ENCODE measurements at places on chromosomes 6 and 20.

DNA sequence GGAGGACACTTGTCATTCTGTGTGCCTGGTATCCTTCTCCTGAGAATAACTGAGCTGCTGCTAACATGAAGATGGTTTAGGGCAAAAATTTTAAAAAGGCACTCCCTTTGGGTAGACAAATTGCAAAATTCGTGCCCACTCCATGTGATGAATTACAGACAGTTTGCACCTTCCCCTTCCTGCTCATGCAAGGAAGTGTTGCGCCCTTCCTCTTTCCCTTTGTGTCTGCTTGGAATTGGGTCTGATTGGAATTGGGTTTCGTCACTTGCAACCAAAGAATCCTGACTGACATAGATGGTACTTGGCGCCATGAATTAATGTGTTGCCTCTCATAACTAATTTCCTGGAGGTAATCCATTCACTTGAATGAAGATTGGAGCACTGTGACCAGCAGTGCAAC, 62.3 kb upstream of the SHLD1 start:
- no peak for DNase-seq

GRCh38 chr20:36199345-36200257, 36.7 kb upstream of the AAR2 start:
- peak; percentile 44 for DNase-seq

DNA sequence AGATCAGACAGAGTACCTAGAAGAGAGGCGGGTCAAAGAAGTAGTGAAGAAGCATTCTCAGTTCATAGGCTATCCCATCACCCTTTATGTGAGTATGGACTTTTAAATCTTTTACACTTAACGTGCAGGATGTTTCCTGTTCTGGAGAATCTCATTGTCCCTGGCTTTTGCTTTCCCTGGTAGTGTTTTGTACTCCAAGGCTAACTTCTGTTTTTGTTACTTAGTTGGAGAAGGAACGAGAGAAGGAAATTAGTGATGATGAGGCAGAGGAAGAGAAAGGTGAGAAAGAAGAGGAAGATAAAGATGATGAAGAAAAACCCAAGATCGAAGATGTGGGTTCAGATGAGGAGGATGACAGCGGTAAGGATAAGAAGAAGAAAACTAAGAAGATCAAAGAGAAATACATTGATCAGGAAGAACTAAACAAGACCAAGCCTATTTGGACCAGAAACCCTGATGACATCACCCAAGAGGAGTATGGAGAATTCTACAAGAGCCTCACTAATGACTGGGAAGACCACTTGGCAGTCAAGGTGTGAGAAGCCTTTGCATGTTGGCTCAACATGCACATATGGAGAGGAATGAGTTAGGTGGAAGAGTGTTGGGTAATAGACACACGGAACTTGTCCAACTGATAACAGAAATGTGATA, 3.3 kb downstream of the HSP90AB1 start:
- DNase-seq = no peak

DNA sequence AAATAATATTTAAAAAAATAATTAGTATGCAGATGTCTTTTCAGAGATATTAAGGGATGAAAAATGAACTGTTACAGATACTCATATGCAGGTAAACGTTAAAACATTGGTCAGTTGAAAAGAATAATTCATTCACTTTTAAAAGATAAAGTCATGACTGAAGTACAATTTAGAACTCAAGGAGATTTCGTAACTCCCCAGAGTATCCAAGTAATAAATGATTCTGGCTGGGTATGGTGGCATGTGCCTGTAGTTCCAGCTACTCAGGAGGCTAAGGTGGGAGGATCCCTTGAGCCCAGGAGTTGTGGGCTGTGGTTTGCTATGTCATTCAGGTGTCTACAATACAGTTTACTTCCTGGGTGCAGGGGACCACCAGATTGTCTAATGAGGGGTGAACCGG, 122.3 kb upstream of the TMEM181 start:
- no peak for DNase-seq

- DNase-seq = no peak
Measured at GRCh38 chr6:161074496-161075121, 83.0 kb downstream of the MAP3K4 start.

DNA sequence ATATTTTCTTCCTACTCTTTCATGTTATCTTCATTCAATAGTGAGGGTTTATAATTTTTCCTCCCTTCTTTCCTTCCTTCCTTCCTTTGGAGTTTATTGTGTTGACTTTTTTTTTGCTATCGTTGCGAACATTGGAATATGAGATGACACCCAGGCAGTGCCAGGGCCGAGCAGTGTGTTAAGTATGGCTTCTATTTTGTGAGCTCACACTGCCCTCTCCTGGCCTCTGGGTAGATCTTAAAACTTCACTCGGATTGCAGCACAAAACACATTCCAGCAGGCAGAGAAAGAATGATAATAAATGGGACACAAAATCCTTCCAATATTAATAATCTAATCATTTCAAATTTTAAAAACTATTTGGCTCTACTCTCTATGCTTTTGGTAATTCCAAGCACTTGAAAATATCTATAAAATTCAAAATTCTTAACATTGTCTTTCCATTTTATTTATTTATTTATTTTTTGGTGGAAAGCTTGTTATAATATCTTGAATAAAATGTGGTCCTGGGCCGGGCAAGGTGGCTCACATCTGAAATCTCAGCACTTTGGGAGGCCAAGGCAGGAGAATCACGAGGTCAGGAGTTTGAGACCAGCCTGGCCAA, 147.4 kb upstream of the OLIG3 start:
- peak; percentile 28 for DNase-seq

GRCh38 chr6:2693231-2693630, 57.5 kb downstream of the MYLK4 start:
- DNase-seq = no peak

DNA sequence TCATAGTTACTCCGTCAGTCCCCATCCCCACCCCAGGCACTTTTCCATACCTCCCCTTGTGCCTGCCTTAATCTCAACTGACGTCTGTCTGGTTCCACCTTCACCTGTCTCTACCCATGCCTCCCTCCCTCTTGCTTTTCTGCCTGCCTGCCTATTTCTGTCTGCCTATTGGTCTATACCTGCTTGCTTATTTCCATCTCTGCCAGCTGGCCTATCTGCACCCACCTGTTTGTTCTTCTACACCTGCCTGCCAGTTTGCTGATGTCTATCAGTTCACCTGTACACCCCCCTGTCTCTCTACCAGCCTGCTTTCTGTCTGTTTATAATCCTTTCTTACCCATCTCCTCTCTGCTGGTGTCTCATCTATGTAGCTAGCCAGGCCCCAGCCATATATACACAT, 87.5 kb downstream of the RALGAPA2 start:
- no peak for DNase-seq

DNA sequence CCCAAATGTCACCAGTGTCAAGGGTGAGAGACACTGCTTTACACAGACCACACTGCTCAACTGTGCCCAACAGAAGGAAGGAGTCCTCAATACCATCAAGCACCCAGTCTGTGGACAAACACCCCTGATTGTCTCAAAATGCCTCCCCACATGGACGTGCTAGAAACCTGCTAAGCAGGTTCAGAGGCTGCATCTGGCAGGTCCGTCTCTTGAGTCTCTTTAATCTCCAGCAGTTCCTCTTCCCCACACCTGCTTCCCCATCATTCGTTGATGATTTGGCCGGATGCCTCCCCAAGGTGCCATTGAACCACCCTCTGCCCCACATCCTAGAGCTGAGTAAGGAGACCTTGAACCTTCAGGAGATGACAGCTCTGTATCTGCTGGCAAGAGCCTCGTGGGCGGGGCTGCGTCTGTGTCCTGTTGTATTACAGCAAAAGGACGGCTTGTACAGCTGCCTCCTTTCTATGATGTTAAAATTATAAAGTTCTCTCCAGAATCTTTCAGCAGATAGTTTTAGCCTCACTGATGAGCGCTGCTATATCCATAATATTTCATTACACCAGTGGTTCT, 179.2 kb downstream of the PREX1 start:
- no peak for DNase-seq

Data from caudate nucleus (tissue), 63 donors.